ENCODE measurements at places on chromosomes 7 and 10.

DNA sequence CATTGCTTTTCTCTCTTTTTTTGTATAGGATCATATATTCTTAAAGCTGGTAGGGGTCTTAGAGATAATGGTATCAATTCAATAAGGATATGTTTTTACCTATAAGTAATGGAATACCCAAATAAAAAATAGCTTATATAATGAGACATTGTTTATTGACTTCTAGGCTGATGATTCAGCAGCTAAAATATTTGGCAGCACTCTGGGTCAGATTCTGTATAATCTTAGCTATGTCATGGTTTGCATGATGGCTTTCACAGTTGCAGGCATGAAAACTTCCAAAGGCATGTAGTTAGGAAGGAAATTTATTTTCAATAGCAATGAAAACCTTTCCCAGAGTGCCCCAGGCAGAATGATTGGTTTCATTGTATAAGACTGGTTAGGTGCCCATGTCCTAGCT, 32.1 kb upstream of the A1CF start:
- no peak for DNase-seq

DNA sequence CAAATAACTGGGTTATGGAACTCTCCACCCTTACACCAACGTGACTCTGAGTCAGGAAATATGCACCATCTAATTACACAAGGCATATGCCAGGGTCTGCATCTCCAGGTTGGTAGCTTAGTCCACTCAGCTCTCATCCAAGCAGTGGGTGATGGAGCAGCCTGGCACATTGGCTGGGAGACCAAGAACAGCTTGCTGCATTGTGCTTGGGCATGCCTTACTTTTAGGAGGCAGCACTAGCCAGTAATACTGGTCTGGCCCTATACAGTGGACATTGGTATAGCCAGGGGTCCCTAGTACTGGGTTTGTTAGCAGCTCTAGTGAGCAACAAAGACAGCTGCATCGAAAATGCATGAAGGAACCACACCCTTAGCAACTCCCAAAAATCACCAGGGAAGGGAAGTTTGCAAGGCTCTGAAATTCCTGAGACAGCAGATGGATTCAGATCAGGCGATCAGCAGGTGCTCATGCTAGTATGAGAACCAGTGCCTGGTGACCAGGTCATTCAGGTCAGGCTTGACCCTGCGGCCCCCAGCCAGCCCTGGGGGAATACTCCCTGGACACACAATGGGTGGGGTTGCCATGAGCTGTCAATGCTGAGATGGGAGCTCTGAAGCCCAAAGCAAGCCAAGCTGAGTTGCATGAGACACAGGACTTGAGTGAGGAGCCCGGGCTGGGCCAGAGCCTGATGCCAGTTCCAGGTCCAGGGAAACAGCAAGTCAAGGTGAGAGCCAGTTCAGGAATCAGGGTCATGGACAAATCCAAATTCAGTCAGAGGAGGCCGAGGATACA, 217.9 kb upstream of the ZMIZ1 start:
- no peak for DNase-seq

DNA sequence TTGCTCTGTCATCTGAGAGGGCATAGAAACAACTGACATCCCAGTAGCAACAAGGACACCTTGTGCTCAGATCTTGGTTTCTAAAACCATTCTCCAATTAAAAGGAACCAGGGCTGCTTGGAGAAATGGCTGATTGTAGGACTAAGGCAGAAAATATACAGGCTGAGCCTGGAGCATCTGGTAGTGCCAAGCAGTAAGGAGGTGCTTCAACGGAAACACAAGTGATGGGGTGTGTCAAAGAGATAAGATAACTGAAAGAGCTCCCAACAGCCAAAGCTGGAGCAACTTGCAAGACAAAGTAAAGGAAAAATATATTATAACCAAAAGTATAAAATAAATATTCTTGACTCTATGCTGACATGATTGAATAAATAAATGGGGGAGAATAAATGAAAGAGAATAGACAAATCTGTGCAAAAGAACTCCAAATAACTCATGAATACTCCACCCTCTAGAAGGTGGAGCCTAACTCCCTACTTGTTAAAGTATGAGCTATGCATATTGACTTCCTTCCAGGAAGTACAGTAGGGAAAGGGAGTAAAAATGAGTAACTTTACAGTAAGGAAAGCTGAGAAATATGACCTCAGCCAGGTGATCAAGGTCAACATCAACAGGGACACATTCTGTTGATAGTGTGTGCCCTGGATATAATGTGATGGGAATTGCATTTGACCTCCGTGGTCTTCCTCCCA, 162.4 kb downstream of the NOC3L start:
- no peak for DNase-seq

DNA sequence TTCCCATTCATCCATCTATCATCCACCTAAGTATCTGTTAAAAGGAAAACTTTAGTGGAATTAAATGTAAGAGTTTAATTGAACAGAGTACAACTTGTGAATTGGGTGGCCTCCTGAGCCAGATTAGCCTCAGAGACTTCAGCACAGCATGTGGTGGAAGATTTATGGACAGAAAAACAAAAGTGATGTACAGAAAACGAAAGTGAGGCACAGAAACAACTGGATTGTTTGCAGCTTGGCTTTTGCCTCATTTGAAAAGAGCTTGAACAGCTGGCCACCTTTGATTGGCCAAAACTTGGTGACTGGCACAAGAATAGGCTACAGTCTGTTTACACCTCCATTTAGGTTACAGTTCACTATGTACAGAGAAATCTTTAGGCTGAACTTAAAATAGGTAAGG, 1463.4 kb upstream of the CELF2 start:
- no peak for DNase-seq

- no peak for DNase-seq
Observed at GRCh38 chr10:86938260-86938659, 19.2 kb downstream of the MMRN2 start.

DNA sequence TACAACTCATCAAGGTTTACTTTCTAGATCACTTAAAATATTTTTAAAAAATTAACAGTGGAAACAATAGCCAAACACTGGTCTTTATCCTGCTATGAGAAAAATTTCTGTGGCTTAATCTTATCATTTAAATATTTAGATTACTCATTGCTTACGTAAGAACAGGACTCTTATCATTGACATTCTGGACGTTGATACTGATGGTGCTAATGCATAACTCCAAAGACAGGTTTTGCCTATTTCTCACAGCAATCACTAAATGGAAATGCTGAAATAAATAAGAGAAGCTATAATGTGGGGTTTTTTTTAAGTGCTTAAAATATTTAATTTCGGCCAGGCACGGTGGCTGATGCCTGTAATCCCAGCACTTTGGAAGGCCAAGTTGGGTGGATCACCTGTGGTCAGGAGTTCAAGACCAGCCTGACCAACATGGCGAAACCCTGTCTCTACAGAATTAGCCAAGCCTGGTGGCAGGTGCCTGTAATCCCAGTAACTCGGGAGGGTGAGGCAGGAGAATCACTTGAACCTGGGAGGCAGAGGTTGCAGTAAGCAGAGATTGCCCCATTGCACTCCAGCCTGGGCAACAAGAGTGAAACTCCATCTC, 195.0 kb downstream of the HGF start:
- DNase-seq = no peak
